ENCODE measurements at places on chromosomes 11 and 22. TPM values are rescaled to one million over a fixed set of nuclear protein-coding genes. Genes with fewer than 3 reads are reported as not detected.

GRCh38 chr11:15555161-15555560, 440.4 kb downstream of the INSC start:
- no peak for DNase-seq

DNA sequence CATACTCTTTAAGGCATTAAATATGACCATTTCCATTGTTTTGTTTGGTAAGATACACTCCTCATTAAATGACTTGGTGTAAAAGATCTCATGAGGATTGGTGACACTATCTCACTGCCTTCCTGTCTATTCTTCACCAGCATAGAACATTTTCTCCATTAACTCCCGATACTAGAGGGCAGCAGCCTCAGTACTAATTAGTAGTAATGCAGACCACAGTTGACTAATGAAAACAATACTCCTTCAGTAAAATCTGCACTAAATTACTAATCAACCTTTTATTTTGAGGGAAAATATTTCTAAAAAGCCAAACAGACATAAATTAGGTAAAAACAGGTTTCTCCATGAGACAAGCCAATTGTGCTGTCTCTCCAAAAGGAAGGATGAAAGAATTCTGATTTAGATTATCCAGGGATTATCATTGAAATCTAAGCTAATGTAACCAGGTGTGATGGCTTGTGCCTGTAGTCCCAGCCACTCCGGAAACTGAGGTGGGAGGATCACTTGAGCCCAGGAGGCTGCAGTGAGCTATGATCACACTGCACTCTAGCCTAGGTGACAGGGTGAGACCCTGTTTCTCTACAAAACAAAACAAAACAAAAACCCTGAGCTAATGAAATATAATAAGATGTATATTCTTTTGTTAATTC, 9.4 kb downstream of the PGM2L1 start:
- DNase-seq: peak; percentile 48

- peak; percentile 90 for DNase-seq
Measured at GRCh38 chr22:36286096-36286957, 33.4 kb downstream of the APOL1 start.

DNA sequence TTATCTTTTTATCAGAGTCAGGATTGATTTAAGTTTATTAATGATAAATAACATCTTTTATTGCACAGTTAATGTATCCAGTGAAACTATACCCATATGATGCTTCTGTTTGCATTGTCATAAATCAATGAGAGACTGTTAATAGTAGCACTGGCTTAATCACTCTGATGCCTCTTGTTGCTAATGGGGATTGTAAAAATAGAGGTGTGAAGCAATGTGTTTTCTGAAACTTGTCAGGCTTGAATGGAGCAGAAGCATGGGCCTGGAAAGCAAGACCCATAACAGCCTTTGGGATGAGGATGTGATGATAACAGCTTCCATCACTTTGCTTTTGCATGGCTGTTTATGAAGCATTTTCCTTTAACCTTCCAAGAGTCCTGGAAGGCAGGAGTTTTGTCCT, 319.7 kb downstream of the DDX10 start:
- no peak for DNase-seq

GRCh38 chr22:25970374-25970911, 198.8 kb upstream of the SEZ6L start:
- DNase-seq: no peak

- DNase-seq: no peak
Measured at GRCh38 chr11:125164091-125164421, 495 bp upstream of the PKNOX2 start.

DNA sequence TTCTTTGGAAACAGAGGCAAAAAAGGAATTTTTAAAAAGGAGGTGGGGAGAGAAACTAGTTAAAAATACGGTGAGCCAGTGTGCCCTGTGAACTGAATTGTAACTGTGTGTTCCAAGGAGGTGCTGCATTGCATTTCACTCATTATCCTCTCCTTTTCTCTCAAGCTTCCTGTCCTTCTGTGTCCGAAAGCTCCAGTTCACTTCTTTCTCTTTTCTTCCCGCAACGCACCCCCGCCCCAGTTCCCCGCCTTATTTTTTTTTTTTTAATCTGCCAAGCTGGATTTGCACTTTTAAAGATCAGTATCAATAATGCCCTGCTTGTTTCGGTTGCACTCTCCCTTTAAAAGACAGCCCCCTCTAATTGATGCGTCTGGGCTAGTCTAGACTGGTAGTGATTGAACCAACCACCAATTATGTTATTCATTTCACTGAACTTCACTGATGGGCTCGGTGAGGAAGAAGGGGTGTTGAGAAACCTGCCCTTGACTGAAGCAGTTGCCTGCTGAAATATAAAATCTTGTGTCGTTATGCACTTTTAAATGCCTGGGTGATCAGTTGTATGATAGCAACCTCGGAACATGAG, 18.5 kb downstream of the BLID start:
- no peak for DNase-seq

DNA sequence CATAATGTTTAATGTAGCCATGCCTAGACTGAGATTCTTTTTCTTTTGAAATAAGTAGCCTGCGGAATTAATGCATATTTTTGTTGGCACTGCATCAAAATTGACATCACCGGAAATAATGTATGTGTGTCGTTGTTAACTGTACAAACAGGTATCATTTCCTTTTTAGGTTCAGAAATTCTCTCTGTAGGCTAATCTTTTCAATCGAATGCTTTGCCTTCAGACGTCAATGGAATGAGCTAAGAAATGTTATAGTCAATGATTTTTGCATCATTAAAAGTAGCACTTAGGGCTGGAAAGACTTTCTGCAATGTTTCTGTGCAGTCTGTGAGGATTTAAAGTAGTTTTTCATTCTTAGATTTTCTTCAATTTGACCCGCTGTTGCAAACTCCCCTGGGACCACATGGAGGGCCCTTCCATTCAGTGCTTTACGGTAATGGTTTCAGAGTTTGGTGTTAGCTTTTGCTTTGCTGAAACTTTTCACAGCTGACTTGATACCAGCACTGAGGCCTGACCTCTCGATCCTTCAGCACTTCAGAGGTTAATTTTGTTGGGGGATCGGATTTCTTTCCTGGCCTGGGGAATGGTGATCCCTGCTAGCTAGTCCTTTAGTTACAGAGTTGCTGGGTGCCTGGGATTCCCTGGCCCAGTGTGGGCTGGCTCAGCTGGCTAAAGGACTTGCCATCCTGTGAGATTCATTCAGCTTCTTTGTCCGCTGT, 137.8 kb downstream of the DBX1 start:
- DNase-seq: peak; percentile 27

DNA sequence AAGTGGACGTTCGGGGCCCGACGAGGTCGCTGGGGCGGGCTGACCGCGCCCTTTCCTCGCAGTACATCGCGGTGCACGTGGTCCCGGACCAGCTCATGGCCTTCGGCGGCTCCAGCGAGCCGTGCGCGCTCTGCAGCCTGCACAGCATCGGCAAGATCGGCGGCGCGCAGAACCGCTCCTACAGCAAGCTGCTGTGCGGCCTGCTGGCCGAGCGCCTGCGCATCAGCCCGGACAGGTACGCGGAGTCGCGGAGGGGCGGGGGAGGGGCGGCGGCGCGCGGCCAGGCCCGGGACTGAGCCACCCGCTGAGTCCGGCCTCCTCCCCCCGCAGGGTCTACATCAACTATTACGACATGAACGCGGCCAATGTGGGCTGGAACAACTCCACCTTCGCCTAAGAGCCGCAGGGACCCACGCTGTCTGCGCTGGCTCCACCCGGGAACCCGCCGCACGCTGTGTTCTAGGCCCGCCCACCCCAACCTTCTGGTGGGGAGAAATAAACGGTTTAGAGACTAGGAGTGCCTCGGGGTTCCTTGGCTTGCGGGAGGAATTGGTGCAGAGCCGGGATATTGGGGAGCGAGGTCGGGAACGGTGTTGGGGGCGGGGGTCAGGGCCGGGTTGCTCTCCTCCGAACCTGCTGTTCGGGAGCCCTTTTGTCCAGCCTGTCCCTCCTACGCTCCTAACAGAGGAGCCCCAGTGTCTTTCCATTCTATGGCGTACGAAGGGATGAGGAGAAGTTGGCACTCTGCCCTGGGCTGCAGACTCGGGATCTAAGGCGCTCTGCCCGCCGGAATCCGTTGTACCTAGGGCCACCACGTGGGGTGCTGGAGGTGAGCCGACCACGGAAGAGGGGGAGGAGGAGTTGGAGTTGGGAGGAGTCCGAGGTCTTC, 771 bp downstream of the MIF start:
- DNase-seq: peak; percentile 85

DNA sequence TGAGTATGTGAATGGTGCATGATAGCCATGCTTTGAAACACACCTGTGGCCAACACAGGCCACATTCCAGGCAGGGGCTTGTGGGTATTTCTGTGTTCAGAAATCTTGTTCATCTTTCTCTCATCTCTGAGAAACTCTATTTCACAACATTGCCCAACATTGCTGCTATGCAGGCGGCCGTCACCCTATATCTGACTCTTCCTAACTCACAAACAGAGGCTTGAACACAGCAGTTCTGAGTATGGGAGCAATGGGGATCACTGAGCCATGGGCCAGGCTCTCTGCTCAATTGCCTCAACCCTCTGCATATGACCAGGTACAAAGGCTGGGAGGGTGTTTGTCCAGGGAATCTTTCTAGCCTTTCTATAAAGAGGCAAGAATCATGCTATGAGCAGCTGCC, 259.9 kb downstream of the BUD13 start:
- DNase-seq: no peak

DNA sequence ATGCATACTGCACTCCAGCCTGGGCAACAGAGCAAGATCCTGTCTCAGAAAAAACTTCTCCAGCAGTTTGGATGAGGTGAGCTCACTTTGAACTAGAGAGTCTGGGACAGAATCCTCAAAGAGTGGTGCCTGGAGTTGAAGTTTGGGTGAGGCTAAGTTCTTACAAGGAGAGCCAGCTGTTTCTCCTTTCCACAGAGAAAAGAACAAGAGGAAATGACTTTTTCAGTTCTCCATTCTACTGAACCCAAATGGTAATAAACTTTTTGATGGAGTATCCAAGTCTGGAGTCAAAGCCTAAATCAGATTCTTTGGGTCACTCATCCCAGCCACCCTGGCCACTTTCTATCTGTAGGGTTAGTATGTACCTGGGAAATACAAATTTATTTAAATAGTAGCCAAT, 102.7 kb downstream of the TRAF6 start:
- no peak for DNase-seq

DNA sequence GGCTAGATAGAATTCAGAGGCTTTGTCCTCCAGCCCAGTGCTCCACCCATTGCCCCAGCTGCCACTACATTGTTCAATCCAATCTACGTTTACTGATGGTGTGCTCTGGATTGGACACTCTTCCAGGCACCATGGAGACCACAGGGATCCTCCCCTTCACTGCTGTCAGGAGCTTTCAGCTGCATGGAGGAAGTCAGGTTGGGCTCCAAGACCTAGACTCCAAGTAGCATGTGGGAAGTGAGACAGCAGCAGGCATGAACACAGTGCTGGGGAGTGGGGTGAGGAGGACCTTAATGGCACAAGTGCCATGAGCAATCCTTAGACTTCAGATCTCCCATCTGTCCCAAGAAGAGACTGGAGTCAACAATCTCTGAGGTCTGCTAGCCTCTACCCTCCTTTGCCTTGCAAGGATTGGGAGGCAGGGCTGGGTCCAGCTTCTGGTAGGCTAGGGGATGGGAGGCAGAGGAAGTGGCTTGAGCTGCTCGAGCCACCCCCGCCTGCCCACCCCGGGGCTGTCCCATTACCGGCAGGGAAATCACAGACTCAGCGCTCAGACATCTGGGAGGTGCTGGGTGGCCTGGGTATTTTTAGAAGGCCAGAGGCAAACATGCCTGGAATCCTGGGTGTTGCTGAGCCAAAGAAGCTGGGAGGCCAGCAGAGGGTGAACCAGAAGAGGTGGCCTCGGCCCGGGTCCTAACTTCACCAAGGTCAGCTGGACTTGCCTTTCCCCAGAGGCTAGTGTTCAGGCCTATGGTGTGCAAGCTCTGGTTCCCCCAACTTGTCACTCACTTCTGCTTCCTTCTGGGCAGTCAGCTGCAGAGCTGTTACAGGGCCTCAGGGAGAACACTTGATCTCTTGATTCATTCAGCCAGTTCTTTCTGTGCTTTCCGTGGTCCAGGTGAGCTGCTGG, 15.2 kb upstream of the FCHSD2 start:
- DNase-seq: peak; percentile 51

DNA sequence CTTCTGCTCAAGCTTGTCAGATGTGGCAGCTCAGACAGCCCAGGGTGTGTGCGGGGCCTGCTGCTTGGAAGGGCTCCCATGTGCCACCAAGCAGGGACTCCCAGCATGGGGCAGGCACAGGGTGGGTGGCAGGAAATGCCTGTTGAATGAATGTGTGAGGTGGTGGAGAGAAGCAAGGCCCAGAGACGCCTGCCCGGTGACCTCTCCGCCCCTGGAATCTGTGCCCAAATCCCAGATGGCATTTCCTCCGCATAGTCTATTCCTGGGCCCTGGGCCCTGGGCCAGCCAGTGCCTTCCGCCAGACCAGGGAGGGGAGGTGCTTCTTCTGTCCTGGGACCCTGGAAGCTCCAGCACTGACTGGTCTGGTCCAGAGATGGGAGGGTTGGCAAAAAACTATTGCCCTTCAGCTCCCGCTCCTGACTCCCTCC, 3.7 kb downstream of the CST6 start:
- DNase-seq: no peak

DNA sequence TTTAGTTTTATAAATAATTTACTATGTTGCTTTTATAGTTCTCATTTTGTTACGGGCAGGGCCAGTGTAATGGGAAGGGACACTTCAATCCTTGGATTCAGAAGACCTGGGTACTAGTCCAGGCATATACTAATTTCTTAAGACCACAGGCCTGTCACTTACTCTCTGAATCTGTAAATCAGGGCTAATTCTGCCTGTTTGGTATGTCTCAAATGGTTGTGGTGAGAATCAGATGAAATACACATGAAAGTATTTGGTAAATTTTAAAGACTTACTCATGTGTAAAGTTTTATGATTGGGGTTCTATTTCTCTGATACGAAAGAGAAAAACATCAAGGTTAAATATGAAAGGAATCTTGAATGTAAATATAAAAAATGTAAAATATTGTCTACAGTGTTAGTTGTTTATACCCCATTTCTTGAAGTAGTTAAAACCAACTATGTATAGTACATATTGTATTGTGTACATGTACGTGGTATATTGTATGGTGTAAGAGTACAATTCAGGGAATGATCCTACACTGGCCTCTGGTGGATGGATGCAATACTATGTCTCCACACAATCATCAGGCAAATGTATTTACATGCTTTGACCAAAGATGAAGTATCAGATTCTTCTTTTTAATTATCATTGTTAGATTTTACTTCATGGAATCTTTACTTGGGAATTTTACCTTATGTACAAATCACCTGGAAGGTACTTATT, 24.5 kb upstream of the RAG2 start:
- no peak for DNase-seq

DNA sequence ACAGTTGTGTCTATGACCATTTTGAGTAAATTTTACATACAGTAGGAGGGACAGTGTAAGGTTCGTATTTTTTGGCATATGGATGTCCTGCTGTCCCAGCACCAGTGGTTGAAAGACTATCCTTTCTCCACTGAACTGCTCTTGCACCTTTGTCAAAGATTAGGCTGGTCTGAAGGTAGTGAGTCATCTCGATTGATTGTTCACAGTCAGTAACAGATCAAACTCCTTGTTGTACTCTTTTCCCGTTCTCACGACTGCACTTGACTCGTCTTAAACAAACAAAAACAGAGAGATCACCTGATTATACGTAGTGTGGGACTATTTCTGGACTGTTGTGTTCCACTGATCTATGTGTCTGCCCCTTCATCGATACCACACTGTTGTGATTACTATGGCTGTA, 77.1 kb downstream of the DGCR2 start:
- no peak for DNase-seq

Gene MPZL3
- 0.25 TPM for total RNA-seq

Gene APOL5
- not detected for total RNA-seq

Gene SCGB1C1
- total RNA-seq: not detected

Gene C22orf42
- total RNA-seq: not detected
